Right renal cortex interstitium (tissue), 3 donors: ENCODE measurements at places on chromosomes 3 and 15. TPM values are rescaled to one million over a fixed set of nuclear protein-coding genes. Genes with fewer than 3 reads are reported as not detected.

Gene A4GNT
- 0.83 TPM for polyA plus RNA-seq

Gene C3orf85
- 19.0 TPM for polyA plus RNA-seq

Gene HTR3E
- not detected for polyA plus RNA-seq

Gene NR2E3
- 0.18 TPM for polyA plus RNA-seq

Gene CCR4
- 0.12 TPM for polyA plus RNA-seq

Gene MME
- polyA plus RNA-seq, result 541 TPM

Gene C3orf20
- polyA plus RNA-seq, result 0.32 TPM

Gene MAP6D1
- polyA plus RNA-seq, result 0.61 TPM

Gene THAP10
- 9.6 TPM for polyA plus RNA-seq

Gene LPP
- 26.1 TPM for polyA plus RNA-seq

Gene ANKDD1A
- polyA plus RNA-seq, result 4.5 TPM

Gene GPR149
- not detected for polyA plus RNA-seq

Gene SLC22A13
- polyA plus RNA-seq, result 3.4 TPM

Gene ALPK3
- polyA plus RNA-seq, result 12.5 TPM

Gene SLC6A1
- 0.46 TPM for polyA plus RNA-seq

Gene MASP1
- polyA plus RNA-seq, result 9.3 TPM

Gene RNF7
- 111 TPM for polyA plus RNA-seq

Gene PYDC2
- not detected for polyA plus RNA-seq

Gene MESP1
- 0.43 TPM for polyA plus RNA-seq

Gene MINAR1
- polyA plus RNA-seq, result 0.96 TPM

Gene ADAMTSL3
- 4.5 TPM for polyA plus RNA-seq

Gene LRRN1
- polyA plus RNA-seq, result 18.2 TPM

Gene OR5K2
- polyA plus RNA-seq, result 0.53 TPM

Gene LINGO1
- polyA plus RNA-seq, result 14.0 TPM

Gene PGBD4
- 2.0 TPM for polyA plus RNA-seq

Gene SEMA3F
- 80.1 TPM for polyA plus RNA-seq

Gene SQOR
- polyA plus RNA-seq, result 25.8 TPM

Gene ZNF662
- 18.9 TPM for polyA plus RNA-seq

Gene MITF
- polyA plus RNA-seq, result 47.7 TPM

Gene SLC6A11
- 0.08 TPM for polyA plus RNA-seq

Gene ADCY5
- 10.8 TPM for polyA plus RNA-seq

Gene SNAPC5
- polyA plus RNA-seq, result 42.9 TPM

Gene HRG
- polyA plus RNA-seq, result 2.1 TPM

Gene GPR171
- 0.12 TPM for polyA plus RNA-seq

Gene FBXO40
- 0.07 TPM for polyA plus RNA-seq

Gene TM4SF4
- 2.5 TPM for polyA plus RNA-seq

Gene IQCF5
- polyA plus RNA-seq, result not detected

Gene ICE2
- polyA plus RNA-seq, result 78.0 TPM

Gene UCN2
- polyA plus RNA-seq, result 0.19 TPM

Gene MOBP
- polyA plus RNA-seq, result 0.04 TPM

Gene ADAMTS17
- polyA plus RNA-seq, result 1.4 TPM

Gene GPR176
- 17.5 TPM for polyA plus RNA-seq
